ENCODE measurements at places on chromosomes 11 and 22.

- DNase-seq: peak; percentile 79
These were observed 496.4 kb downstream of the BUD13 start for GRCh38 chr11:116276051-116277044.

GRCh38 chr11:76972051-76972450 is 62.1 kb upstream of the B3GNT6 start:
- DNase-seq: no peak

DNA sequence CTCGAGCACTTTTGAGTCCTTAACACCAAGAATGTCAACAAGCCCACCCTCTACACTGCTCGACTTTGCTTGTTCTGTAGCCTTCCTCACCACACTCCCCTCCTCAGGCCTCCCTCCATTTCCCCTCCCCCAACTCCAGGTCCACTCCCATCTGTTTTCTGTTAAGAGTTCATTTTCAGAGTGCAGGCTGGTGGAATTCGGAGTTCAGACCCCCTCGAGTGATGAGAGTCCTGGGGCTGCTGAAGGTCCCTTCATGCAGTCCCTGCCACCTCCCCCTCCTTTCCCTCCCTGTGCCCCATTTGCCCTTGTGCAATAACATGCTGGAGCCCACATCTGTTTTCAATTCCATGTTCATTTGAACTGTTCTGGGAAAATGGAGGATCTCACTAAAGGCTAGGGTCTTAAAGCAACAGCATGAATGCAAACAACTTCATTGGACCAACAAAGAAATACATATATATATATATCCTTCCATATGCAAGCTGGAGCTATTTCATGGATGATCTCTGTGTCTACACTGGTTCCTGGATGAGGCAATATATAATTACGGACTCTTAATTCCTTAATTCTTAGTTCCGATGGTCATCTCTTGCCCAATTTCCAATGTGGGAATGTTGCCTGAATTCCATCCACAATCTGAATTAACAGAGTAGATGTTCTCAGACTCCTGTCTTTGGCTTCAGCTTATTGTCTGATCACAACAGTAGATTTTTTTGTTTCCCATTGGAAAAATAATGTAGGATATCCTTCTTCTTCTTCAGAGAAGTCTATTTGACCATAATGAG is 340.4 kb downstream of the ETS1 start:
- no peak for DNase-seq

- DNase-seq: no peak
These were observed 36.6 kb downstream of the SLC25A17 start for GRCh38 chr22:40782521-40782920.

GRCh38 chr11:75900848-75901247 is 85.8 kb downstream of the UVRAG start:
- DNase-seq: no peak

DNA sequence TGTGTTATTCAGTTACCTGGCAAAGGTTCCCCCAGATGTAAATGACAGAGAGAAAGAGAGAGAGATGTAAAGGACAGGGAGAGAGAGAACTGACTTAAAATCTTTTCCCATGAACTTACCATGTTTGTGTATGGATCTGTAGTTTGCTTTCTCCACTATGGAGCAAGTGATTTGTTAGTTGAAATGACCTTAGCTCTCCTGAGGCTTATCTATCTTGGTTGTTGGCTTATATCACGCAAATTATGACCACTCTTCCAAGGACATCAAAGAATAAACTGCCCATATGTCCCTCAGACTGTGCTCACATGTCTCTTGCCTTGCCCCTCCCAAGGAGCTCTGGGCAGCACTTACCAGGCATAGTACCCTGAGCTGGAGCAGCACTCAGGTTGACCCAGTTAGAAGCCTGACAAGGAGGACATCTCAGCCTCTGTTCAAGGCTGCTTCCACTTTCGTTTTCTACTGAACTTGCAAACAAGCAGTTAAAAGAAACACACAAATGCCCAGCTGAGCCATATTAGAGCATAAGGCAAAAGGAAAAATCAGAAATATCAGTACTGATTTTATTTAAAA is 95.3 kb upstream of the RCN1 start:
- DNase-seq: peak; percentile 39

DNA sequence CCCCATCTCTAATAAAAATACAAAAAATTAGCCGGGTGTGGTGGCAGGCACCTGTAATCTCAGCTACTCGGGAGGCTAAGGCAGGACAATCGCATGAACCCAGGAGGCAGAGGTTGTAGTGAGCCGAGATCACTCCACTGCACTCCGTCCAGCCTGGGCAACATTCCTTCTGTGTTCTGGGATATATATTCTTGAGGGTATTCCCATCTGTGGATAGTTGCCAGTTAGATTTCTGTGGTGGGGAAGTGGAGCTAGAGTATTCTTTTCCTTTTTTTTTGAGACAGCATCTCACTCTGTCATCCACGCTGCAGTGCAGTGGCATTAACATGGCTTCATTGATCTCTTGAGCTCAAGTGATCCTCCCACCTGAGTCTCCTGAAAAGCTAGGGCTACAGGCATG is 9.1 kb upstream of the ZNF74 start:
- no peak for DNase-seq
